Iris pigment epithelial cell (primary cell): ENCODE measurements at places on chromosomes 3 and 15.

DNA sequence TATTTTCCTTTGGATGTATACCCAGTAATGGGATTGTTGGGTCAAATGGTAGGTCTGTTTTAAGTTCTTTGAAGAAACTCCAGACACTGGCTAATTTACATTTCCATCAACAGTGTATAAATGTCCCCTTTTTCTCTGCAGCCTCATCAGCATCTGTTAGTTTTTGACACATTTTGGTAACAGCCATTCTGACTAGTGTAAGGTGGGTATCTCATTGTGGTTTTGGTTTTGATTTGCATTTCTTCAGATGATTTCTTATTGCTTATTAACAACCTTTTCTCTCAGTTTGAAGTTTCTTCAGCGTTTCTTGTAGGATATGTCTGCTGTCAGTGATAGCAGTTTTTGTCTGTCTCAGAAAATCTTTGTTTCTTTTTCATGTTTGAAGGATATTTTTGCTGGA, 15.4 kb downstream of the GALK2 start:
- no peak for DNase-seq

DNA sequence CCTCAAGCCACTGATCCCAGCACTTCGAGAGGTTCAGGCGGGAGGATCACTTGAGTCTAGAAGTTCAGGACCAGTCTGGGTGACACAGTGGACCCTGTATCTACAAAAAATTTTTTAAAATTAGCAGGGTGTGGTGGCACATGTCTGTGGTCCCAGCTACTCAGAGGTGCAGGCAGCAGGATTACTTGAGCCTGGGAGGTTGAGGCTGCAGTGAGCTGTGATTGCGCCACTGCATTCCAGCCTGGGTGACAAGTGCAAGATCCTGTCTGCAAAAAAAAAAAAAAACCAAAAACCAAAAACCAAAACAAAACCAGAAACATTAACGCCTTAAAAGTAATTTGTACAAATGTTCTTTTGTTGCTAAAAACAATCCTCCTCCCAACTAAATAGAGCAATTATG, 27.9 kb upstream of the SLC12A8 start:
- DNase-seq, result peak; percentile 63

GRCh38 chr3:65886391-65886790, 152.3 kb downstream of the MAGI1 start:
- DNase-seq, result no peak

DNA sequence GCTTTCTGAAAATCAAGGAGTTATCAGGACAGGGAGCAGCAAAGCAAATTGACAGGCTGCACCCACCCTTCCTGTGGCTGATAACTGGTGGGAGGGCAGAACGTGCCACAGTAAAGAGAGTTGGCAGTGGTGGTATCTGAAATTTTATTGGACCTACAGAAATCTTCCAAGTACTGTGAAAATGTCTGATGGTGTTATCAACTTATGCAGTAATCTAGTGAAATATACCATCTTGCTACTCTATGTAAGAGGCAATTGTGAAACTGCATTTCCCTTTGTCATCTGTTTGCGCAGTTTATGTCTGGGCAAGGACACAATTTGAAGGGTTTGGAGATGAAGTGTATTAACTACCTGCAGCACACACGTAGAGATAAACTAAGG, 1.5 kb downstream of the PLCL2 start:
- no peak for DNase-seq

- no peak for DNase-seq
These were observed 151.1 kb upstream of the PRR20G start for GRCh38 chr3:127438951-127439350.

DNA sequence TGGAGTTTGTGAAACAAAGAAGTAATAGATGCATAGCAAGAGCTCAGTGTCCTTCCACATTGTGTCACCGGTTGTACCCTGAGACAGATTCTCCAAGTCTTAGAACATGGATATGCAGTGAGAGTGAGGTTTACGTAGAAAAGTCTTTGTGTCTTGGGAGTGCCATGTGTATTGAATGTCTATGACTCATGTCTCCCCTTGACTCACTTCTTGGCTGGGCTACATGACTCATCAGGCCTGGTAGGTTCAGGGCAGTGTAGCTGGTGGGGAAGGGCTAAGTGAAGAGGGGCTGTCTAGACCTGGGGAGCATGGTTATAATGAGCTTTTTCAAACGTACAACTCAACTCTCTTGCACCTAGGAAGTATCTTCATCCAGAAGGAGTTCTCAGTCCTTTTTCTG, 167.4 kb downstream of the GAP43 start:
- DNase-seq, result peak; percentile 99

GRCh38 chr3:42668413-42668760, 14.9 kb downstream of the ZBTB47 start:
- DNase-seq, result no peak

GRCh38 chr3:65268426-65268825, 580.6 kb upstream of the ADAMTS9 start:
- DNase-seq, result peak; percentile 23

DNA sequence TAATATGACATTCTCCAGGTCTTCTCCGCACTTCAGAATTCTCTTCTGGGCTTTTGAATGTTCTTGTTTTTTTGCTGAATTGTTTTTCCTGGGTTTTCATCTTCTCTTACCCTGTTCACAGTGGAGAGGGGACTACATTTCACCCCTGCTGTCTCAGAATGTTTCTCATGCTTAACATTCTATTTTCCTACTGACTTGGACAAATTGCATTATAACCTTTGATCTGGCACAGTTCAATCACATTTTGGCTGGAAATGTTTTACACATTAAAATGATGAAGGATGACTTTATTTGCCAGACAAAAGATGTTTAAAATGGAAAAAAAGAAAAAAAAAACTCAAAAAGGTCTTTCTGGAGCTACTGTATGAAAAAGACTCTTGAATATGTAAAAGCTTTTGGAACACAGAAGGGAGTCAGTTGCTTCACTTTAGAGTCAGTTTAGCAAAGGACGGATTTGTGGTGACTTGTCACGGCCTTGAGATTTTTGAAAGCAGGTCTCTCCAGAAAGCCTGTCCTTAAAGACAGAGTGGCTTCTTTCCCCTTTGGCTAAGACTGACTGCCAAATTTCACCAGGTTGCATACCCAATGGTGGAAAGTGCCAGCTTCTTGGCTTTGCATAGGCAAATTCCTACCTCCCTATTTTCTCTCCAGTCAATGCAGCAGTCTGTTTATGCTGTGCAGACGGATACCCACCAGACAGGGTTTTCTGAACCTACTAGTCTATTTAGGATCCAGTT, 401.0 kb upstream of the TBL1XR1 start:
- DNase-seq, result no peak

GRCh38 chr3:9169956-9170850, 79.2 kb downstream of the SRGAP3 start:
- no peak for DNase-seq

DNA sequence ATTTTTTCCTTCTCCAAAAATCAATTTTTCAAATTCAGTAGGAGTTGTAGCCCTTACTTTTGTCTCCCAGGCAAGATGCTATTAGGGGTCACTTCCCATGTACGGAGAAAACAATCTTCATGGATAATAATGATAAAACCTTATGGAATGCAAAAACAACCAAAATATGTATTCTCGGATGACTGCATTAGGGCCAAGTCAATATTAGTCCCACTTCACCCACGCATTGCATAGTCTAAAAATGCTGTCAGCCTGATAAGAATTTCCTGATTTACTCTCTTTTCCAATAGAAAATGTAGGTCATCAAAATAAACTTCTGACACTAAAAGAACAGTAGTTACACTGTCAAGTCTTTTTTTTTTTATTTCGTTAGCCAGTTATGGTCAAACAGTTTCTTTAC, 2.7 kb downstream of the VGLL3 start:
- peak; percentile 94 for DNase-seq

DNA sequence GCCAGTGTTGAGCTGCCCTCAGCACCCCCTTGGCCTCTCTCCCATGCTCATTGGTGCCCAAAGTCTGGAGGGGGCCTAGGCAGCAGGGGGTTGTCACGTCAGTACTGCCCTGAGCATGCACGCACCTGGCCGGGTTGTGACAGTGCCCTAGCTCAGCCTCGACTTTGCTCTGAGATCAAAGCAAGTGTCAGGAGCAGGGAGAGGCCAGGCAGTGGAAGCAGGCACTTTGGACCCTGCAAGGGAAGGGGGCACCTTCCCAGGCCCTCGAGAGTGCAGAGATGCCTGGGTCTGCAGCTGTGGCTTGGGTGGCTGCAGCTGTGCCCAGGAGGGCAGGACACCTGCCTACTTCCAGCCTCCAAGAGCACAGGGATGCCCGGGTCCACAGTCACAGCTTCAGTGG, 561.3 kb downstream of the NLGN1 start:
- DNase-seq, result no peak

DNA sequence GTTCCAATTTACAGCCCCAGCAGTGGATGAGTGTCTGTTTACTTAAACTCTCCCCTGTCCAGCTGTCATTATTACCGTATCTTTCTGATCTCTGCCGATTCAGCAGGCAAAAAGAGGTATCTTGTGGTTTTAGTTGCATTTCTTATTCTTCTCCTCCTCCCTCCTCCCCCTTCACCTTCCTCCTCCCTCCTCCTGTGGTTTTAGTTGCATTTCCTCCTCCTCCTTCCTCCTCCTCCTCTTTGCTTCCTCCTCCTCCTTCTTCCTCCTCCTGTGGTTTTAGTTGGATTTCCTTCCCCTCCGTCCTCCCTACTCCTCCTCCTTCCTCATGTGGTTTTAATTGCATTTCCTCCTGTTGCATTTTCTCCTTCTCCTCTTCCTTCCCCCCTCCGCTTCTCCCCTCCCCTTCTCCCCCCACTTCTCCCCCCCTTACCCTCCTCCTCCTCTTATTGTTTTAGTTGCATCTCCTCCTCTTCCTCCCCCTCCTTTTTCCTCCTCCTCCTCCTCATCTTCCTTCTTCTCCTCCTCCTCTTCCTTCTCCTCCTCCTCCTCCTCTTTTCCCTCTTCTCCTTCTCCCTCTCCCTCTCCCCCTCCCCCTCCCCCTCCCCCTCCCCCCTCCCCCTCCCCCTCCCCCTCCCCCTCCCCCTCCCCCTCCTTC, 25.3 kb upstream of the VPS33B start:
- peak; percentile 12 for DNase-seq

- no peak for DNase-seq
These were observed 990.4 kb downstream of the GBE1 start for GRCh38 chr3:80771085-80771484.
